ENCODE measurements at places on chromosomes 1 and 21.

- no peak for DNase-seq
Measured at GRCh38 chr1:6860401-6860800, 75.1 kb downstream of the CAMTA1 start.

GRCh38 chr1:31881688-31882000 lies 56.5 kb downstream of the PTP4A2 start:
- DNase-seq: no peak

DNA sequence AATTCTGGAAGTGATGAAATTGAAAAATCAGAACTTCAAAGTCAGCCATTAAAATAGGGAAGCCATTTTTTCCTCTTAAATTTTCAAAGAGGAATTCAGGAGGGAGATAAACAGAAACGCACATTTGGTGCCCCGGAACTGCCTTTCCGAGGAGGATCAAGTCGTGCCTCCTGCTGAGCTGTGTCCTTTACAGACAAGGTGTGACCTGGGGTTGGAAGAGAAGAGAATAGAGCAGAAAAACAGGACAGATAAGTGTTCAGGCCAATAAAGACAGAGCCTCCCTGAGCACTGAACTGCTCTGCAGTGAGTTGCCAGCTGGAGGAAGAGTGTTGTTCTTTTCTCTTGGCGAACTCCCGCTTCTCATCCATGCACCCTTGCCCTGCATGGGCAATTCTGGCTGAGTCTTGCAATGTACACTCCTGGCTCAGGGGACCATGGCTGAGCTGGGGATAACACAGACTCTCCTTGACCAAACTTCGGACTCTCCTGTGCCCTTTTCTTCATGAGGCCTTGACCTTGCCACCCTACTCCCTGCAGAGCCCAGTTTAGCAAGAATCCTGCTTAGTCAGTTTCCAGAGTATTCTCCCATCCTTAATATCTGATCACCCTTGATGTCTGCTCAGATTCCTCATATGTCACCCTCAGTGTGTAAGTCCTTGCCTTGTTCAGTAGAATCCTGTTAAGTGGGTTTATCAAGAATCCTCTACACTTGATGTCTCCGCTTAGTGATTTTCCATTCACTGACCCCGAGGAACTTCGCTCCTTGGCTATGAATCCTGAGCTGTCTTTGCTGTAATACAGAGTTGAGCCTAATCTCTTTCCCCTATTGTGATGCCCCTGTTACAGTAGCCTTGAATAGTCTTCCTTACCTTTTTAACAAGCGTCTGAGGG lies 1.3 kb upstream of the MTARC1 start:
- no peak for DNase-seq

- no peak for DNase-seq
Measured at GRCh38 chr1:25971066-25971810, 26.6 kb downstream of the PAFAH2 start.

DNA sequence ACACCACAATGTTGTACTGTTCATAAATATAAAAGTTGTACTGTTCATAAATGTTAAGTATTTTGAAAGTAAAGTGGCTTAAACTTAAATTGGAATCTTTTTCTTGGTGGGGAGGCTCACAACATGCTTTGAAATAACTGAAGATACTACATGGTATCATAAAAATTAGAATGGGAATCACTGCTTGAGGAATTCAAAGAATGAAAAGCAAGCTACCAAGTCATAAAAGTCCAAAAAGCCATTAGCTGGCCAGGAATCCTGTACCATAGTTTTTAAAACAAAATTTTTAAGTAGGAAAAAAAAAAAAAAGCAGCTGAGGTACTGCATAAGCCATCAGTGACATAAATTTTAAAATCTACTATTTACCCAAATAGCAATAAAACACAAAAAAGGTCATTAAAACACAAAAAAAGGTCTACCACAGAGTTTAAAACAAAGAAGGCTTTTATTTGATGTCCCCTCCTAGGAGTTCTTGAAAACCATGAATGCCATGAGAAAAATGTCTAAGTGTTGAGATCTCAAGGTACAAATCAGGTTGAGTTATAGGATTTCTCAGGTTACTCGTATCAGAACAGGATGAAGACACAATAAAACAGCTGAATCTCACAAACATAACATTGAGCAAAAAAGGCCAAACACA lies 8.6 kb downstream of the ZZZ3 start:
- no peak for DNase-seq

- no peak for DNase-seq
Measured at GRCh38 chr1:57882072-57882471, 458.2 kb upstream of the DAB1 start.

- DNase-seq: no peak
Measured at GRCh38 chr1:3198371-3199271, 129.6 kb downstream of the PRDM16 start.

GRCh38 chr1:171019971-171020370 lies 70.7 kb upstream of the FMO3 start:
- DNase-seq: no peak

DNA sequence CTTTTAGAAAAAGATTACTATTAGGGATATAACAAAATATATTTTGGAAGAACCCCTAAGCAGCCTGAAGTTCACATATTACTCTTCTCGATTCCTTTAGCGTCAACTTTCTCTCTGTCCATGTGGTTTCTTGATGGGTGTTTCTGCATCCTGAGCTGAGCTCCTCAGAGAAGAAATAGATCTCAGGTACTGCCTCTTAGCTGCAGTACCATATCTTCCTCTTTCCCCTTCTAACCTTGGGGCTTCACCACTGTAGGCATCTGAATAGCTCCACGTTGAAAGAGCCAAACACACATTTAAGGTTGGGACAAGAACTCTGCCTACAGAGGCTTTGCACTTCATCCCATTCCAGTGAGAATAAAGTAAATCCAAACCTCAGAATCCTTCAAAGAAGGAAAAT lies 59.2 kb downstream of the SAMSN1 start:
- DNase-seq: no peak

DNA sequence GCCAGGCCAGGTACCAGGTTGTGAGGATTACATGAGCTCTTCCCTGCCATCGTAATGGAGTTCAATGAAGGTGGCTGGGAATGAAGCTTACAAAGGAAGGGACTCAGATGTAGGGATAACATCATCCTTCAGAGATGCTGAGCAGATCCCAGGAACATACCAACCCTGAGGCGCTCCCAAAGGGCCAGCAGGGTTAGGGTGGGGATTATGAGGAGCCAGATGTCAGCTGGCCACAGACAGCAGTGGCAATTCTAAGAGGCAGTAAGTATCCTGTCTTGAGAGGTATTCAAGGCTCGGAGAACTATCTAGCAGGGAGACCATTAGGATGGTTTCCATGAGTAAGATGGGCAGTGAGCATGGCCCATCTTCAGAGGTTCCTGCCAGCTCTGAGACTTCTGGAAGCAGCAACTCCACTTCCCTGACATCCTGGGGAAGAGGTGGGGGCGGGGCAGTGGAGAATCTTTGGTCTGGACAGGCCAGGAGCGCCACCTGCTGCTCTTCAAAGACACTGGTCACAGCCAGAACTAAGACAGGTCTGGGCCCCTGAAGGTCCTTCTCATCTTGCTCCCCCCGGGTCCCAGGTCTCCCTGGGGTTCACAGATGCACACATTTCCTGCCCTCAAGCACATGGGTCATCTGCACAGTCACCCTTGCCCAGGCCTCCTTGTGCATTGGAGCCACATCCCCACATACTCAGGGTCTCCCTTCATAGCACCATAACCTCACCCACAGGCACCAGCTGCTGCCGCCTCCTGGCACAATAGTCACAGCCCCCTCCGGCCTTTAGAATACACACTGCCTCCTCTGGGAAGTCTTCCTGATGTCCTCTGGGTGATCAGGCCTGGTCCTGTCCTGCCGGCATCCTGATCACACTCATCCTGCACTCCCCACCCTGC lies 2.7 kb upstream of the SDC3 start:
- DNase-seq: peak; percentile 55

- no peak for DNase-seq
Measured at GRCh38 chr1:190759807-190760206, 282.1 kb upstream of the BRINP3 start.

GRCh38 chr1:200490183-200490582 lies 80.3 kb upstream of the ZNF281 start:
- DNase-seq: no peak

- DNase-seq: no peak
Measured at GRCh38 chr1:204014336-204014735, 58.6 kb upstream of the SOX13 start.

DNA sequence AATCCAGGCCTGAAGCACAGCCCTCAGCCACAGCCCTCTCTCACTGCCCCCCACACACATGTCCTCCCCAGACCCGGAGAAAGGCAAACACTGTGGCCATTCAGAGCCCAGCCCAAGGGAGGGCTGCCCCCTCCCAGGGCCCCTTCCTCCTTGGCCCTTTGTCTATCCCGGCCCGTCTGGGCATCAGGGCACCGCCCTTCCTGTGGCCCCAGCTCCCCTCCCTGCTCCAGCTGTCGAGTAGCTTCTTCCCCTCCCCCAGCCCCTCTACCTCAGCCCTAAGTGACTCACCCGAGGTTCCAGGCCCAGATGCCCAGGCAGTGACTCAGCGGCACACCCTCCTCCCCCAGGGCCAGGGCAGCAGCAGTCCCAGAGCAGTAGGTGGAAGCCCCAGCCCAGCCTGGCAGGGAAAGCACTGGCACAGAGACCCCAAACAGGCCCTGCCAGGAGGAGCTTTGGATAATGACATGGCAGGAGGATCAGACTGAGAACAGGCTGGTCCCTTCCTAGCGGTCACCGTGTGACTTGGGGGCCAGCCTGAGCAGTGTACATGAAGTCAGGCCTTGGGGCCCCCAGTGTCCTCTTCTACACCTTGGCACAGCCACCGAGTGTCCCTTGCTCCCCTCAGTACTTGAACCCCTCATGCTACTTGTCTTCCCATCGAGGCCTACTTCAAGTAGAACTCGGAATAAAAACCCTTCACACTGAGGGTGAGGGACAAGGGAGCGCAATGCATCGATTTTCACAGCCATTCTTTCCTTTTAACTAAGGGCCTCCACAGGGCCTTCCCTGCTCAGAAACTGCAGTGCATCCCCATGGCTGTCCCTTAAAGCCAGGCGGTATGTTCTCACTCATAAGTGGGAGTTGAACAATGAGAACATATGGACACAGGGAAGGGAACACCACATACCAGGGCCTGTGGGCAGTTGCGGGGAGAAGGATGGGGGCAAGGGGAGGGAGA lies 1.0 kb upstream of the S100A2 start:
- DNase-seq: peak; percentile 74

GRCh38 chr1:26786437-26787380 lies 1.0 kb upstream of the PIGV start:
- no peak for DNase-seq

DNA sequence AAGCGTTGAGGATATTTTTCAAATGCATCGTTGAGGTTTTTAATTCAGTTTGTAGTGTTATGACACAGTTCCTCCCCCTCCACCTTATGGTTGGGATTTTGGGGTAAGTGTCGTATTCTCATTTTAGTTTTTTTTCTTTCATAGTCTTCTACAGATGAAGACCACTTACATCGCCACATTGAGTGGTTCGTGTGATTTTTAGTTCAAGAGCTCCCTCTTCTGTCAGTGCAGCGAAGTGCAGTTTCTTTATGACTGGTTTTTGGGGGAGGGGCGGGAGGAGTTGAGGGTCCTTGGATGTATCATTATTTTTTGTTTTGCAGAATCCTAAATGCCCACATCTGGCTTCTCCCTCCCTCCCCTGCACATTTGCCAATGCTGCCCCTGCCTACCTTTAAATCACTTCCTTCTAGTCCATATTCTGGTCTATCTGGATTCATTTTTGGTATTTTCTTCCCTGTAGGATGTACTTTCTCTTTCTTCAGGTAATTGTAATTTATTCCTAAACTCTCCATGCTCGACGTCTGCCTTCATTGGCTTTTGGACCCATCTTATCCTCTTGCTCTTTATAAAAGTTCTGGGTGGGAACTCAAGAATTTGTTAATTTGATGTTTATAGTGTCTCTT lies 433.1 kb downstream of the CAMTA1 start:
- peak; percentile 52 for DNase-seq

DNA sequence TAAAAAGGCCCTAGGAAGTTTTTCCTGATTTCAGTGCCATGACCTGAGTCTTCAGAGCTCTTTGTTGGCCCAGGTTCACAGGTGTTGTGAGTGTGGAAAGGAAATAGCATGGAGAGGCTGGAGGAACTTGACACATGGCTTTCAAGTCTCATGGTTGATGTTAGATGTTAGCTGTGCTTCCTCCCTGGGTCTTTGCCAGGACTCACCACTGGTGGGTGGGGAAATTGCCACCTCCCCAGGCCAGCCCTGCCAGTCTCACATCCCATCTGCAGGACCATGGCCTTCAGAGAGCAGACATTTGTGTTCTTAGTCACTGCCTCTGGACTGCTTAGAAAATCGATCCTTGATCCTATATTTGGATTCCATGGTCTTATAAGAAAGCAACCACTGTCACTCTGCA lies 383.2 kb downstream of the DISC1 start:
- DNase-seq: no peak
